Stimulated activated CD4-positive, alpha-beta T cell treated with anti-CD3 and anti-CD28 coated beads, TNF-alpha, amount 100 ng/mL, for 24 hours (primary cell): ENCODE measurements at places on chromosomes 5 and 9.

- DNase-seq: no peak
These were observed 44.4 kb downstream of the FGF18 start for GRCh38 chr5:171463862-171464229.

- DNase-seq: no peak
These were observed 299.2 kb downstream of the EDIL3 start for GRCh38 chr5:84085387-84086041.

- no peak for DNase-seq
These were observed 5.6 kb downstream of the KLHL3 start for GRCh38 chr5:137730336-137730735.

- DNase-seq: no peak
These were observed 94.0 kb upstream of the SLC25A48 start for GRCh38 chr5:135740475-135740874.

DNA sequence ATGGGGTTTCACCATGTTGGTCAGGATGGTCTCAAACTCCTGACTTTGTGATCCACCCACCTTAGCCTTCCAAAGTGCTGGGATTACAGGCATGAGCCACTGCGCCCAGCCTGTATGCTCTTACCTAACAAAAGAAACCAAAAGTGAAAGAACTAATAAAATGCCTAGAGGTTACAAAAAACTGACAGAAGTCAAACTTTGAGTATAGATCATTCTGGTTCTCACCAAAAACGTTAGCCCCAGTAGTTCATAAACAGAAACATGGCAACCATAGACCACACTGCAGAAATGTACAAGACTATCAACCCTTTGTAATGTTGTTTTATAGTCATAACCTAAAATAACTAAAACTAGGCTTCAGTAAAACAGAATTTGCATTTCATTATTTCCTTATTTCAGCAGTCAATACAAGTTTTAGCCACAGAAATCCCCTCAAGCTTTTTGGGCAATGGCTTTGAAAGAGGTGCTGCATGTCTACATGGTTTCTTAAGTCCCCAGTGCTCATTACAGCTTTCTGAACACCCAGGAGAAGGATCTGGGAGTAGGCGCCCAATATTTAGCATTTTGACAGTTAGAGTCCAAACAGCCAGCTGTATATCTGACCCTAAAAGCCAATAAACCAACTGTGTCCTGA, 72.5 kb downstream of the EPB41L4A start:
- DNase-seq: no peak

DNA sequence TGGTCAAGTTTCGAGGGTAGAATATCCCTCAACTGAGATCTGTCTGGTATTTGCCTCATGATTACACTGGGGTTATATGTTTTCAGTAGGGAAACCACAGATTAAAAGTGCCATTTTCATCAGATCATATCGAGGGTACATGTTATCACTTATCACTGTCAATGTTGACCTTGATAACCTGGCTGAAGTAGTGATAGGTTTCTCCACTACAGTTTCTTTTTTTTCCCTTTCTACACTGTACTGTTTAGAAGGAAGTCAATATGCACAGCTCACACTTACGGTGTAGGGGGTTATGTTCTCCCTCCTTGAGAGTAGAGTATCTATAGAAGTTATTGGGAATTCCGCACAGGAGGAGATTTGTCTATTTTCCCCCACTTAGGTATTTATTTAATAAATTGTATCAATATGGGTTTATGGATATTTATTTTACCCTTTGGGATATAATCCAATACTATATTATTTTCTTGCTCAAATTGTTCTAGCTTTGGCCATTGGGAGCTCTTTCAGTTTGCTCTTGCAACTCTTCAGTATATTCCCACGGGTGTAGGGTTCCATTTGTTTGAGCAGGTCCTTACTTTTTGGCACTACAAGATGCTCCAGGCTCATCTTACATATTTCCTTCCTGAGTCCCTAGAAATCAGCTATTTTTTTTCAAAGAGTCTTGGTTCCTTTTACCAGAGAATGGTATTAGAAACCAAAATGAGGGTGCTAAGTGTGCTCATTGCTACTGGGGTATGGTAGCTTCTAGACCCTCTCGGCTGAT, 444.5 kb downstream of the RAB3C start:
- DNase-seq: no peak

- DNase-seq: no peak
These were observed 17.5 kb downstream of the IPPK start for GRCh38 chr9:92652461-92652860.

- no peak for DNase-seq
These were observed 66.3 kb upstream of the PAPPA start for GRCh38 chr9:116087246-116087645.

DNA sequence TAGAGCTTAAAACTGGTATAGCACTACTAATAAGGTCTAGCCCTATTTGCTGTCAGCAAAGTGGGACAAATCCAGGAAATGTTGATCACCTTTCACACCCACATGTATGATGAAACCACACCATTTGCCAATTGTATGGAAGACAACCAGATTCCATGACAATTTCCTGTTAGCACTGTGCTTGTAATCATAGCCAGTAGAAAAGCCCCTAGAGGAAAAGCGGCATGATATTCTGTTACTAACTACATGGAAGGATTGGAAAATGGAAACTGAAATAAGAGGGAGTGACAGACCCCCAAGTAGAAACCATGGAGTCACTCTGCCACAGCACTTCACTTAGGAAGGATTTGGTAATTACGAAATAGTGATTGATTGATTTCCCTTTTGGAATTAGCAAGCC, 923 bp downstream of the SPATA6L start:
- DNase-seq: no peak

GRCh38 chr9:71910650-71911060, 338 bp downstream of the ABHD17B start:
- DNase-seq: peak; percentile 5

GRCh38 chr5:61279725-61280124, 52.3 kb upstream of the ZSWIM6 start:
- DNase-seq: no peak

- no peak for DNase-seq
These were observed 99.7 kb downstream of the ARHGAP26 start for GRCh38 chr5:142869886-142870285.

DNA sequence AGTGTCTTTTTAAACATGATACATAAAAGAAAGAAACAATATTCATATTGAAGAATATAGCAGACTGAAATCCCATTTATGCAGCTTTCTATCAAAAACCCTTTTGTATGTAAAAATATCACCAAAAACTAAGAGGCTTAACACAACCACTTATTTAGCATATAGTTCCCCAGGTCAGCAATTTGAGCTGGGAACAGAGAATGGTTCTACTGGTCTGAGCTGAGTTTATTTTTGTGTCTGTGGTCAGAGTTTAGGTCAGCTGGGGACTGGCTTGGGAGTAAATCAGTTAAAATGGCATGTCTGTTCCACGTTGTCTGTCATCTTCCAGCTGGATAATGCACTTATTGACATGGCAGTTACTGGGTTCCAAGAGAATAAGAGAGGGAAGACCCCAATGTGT, 165.0 kb downstream of the TMEM232 start:
- no peak for DNase-seq

GRCh38 chr9:36748322-36748899, 175.7 kb downstream of the MELK start:
- no peak for DNase-seq

DNA sequence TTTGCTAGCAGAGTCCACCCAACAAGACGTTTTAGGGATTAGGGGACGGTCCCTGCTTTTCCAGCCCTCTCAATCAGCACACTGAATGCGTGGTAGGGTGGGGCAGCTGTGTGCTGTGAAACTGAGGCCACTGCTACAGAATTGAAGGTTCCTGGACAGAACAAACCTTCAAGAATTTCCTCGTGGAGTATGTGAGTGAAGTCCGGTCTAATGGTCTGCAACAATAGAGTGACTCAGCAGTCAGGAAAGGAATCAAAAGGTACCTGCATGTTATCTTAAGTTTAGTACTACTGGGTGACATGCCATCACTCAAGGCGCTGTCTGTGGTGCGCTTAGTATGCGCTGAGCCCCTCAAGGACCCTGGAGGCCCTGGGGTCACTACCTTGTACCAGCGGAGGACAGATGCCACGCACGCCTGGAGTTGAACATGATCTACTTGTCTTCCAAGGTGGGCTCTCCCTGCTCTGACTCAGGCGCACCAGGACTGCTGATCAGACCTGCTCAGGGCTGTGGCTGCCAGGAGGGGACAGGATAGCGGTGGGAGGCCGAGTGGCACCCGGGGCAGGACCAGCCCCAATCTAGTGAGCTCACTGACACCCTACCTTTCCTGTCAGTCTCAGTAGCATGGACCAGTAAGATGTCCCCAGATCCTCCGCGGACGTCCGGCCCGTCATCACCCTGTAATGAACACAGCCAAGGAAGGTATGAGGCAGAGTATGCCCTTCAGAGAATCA, 50.5 kb downstream of the PRRT1B start:
- DNase-seq: no peak

DNA sequence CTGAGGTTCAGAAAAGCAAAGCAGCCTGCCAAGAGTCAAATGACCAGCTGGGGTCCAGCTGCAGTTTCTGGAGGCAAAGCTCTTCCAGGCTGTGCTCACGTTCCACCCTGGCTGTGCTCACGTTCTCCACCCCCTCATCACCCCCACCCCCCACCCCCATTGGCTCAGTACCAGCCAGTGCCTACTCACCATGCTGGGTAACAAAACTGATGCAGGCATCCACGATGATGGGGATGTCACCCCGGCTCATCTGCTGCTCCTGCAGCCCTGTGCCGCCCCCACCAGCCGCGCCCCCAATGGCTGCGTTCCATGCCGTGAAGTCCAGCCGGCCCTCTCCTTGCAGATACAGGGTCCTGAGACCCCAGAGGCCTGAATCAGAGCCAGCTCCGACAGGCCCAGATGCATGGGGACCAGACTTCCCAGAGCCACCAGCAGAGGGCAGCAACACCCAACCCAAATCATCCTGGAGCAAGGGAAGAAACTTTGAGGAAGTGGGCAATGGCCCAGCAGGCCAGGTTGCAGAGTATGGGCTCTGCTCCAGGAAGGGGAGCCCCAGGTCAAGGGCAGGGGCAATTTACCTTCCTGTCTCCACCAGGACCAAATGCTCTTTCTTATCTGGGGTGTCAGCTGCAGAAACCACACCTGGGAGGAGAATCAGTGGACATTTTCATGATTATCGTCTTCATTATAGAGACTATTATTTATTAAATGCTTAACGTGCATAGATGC, 13.7 kb upstream of the FCHSD1 start:
- peak; percentile 74 for DNase-seq

- DNase-seq: no peak
These were observed 11.9 kb upstream of the MELK start for GRCh38 chr9:36560771-36561170.

DNA sequence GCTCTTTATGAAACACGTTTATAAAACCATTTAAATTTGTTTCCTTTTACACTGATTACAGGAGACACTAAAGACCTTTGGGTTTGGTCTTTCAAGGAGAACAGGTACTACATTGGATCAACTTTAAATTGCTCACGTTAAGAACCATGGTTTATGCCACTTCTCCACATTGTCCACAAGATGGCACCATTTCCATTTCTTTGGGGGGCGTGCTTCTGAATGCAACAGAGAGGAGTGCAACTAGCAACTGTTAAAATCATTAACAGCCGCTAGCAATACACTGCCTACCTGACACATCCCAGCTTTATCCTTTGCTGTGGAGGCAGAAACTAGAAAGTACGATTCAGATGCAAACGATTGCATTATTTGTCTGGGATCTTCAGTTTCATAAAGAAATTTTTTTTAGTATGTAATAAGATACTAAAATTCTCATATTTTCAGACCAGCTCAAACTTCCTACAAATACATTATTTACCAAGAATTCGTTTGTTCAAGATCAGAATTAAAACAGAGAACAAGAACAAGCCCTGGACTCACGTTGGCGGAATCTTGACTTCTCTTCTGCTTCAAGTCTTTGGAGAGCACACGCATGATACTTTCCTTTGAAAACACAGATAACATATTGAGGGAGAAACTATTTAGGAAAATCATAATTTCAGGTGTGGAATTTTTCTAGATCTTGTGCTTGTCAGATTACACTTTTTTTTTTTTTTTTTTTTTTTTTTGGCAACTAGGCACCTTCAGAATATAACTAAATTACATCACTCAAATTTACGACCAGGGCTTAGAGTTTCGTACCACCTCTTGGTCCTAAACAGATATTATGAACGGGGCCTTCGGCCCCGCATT, 702 bp downstream of the CDC20B start:
- DNase-seq: peak; percentile 21

DNA sequence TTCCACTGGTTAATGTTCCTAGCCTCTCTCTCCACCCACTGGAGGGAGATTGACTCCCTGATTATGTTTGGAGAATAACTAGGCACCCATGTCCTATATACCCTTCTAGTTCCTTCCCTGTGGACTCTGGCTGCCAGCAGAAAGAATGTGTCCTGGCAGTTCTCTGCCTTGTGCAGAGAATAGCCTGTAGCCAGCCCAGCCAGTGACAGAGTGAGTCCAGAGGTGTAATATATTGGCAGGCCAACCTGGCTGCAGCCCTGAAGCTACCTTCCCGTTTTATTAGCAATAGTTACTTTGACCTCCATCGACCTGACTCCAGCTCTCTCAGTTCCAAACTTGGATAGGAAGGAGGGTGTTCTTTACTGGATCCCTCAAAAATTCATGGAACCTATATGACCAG, 8.1 kb downstream of the SETD9 start:
- DNase-seq: no peak

GRCh38 chr5:15105799-15106393, 234.3 kb upstream of the ANKH start:
- DNase-seq: no peak

GRCh38 chr9:116420993-116421538, 266.0 kb upstream of the TRIM32 start:
- DNase-seq: no peak

GRCh38 chr5:127943061-127943371, 140.6 kb upstream of the SLC12A2 start:
- DNase-seq: no peak
